ENCODE measurements at places on chromosomes 16 and 17.

DNA sequence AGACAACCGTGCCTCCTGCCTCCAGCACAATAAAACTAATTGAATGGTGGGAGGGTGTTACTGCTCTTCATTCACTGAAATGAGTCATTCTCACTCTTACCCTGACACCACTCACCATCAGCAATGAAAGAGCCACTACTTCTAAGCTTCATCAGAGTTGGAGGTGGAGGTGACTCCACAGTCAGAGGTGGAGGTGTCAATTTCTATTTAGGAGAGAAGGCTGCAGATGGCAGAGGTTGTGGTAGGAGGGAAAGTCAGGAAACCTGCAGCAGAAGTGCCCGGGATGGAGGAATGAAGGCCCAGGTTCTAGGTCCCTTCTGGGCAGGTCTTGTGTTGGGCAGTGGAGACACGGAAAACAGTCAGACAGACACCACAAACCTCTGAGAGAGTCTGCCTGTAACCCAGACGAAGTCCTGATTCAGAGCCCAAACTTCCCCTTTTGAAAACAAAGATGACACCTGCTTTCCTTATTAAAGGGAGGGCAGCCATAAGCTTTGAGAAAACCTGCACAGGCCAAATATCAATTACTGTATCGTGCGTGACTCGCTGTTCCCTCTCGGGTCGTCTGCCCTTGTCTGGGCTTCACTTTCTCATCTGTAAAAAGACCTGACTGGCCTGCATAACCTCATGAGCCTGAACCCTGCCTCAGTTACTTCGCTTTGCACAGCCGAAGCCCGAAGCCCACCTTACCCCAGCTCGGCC, 668 bp downstream of the ATPAF2 start:
- DNase-seq, result peak; percentile 27

- DNase-seq, result no peak
Observed at GRCh38 chr16:64440005-64440404, 681.9 kb downstream of the CDH11 start.

- no peak for DNase-seq
Observed at GRCh38 chr17:63693411-63694113, 6.4 kb downstream of the LIMD2 start.

- no peak for DNase-seq
Observed at GRCh38 chr17:41736983-41737679, 2.7 kb upstream of the HAP1 start.

DNA sequence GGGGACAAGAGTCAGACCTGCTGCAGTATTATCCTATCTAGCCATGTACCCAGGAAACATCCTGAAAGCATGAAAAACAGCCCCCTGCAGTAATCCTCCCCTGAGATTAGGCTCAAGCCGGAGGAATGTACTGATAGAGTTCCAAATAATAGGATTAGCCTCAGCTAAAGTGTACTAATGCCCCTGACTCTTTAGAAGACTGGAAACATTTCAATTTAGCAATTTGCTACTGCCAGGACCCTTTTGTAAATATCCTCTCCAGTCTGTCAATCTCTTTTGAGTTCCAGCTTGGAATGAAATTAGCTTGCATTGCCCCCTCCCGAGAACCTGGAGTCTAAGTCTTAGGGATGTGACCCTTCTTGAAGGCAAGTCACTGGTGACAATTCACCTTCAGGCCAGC, 110.8 kb upstream of the DNAH9 start:
- DNase-seq, result no peak

GRCh38 chr17:48910370-48910769, 2.2 kb downstream of the UBE2Z start:
- DNase-seq, result no peak

GRCh38 chr16:3971706-3972105, 91.2 kb upstream of the CREBBP start:
- DNase-seq, result no peak

- DNase-seq, result no peak
Observed at GRCh38 chr16:71426069-71426879, 15.6 kb downstream of the TLE7 start.

GRCh38 chr16:86202267-86202666, 303.3 kb downstream of the IRF8 start:
- no peak for DNase-seq

- DNase-seq, result peak; percentile 83
Observed at GRCh38 chr17:78250891-78251772, 19.7 kb downstream of the TMEM235 start.

GRCh38 chr17:62775876-62776275, 32.2 kb downstream of the MARCHF10 start:
- no peak for DNase-seq

DNA sequence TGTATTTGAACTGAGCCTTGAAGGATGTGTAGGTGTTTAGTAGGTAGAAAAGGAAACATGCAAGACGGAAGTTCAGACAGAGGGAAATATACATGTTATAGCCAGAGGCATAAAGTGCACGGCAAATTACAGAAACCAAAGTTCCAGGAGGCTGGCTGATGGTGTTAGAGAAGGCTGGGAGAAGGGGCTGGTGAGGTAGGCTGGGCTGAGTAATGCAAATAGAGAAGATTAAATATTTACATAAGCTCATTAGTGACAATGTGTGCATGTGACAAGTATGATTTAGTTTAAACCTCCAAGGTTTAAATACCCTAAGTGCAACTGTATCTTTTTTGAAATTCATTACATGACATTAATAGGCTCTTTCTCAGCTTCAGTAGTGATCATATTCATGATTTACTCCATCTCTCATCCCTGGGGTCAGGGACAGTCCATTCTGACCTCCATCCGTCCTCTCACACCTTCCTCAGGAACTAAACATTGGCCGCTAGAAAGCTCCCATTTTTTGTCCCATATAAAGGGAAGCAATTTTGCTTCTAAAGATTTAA, 399.8 kb upstream of the SALL1 start:
- DNase-seq, result no peak

GRCh38 chr16:30000735-30001631, 4.9 kb downstream of the INO80E start:
- no peak for DNase-seq

DNA sequence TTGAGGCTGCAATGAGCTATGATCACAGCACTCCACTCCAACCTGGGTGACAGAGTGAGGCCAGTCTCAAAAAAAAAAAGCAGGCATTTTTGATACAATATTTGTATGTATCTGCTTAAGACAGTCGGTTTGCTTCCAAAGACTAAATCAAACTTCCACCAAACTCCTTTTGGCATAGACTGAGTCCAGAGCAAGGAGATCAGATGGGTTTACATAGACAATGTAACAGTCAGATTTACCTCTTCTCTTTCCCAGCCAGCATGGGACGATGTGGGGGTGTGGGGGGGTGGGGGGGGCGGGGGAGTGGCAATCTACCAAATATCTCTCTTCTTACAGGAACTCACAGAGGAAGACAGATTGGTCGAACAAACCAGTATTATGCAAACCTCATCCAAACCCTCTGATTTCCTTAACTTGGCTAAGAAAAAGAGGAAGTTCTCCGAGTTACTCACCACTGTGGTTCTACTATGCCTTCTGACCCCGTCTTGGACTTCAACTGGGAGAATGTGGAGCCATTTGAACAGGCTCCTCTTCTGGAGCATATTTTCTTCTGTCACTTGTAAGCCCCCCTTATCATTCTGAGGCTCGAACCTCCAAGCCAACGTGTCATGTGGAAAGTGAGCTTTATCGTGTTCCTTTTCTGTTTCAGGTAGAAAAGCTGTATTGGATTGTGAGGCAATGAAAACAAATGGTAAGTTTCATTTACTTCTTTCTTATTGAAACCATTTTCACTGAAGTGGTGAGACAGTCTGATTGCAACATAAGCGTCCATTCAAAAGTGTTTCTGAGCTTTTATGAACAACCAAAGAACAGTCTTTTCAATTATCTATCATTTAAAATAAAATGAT, at the start of gene MILR1:
MILR1 (plus strand) TSS at position 451 of the 848 bp plus-strand sequence; CDS start at position 505, 54 bp downstream.
- no peak for DNase-seq

GRCh38 chr16:66399930-66400329, 27.2 kb upstream of the BEAN1 start:
- no peak for DNase-seq

DNA sequence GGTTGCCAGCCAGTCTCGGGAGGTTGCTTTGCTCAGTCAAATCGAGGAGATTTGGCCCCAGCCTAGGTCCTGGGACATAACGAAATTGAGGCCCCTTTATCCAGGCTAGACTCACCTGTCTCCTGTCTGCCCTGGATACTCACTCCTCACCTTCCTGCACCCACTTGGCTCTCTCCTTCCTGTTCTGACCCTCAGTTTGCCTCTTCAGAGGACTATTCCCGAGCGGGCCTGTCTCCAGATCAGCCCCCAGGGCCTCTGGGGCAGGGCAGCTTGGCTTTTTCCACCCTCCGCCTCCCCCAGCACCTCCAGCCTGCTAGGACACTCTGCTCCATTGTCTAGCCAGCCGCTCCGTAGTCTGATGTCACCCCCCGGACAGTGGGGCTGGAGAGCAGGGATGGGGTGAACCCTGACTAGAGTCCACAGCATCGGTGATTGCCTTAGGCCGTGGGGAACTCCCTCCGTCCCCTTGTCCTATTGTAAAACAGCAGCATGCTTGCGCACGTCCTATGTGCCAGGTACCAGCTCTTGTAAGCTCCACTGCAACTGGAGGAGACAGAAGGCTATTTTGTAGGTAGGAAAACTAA, 8.8 kb downstream of the WFIKKN2 start:
- no peak for DNase-seq

GRCh38 chr17:77319211-77320043, 178.7 kb downstream of the SEC14L1 start:
- peak; percentile 73 for DNase-seq

DNA sequence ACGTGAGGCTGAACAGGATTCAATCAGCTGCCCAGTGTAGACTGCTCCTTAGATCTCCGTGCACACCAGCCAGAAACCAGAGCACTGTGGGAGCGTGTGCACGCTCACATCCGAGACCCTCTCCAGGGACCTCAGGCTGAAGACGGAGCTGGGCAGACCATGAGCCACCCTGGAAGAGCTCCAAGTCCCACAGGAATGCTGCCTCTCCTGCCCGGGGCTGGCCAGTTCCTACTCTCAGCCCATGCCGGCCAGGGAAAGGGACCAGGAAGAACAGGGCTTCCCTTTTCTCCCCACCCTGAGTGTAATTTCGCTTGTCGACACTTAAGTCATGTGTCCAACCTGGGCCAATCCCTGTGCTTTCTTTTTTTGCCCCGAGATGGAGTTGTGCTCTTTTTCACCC, 6.9 kb downstream of the ALYREF start:
- DNase-seq, result no peak

- DNase-seq, result peak; percentile 17
Observed at GRCh38 chr17:49035470-49036269, 38.5 kb downstream of the IGF2BP1 start.
